ENCODE measurements at places on chromosomes 16 and 17. TPM values are rescaled to one million over a fixed set of nuclear protein-coding genes. Genes with fewer than 3 reads are reported as not detected.

- no peaks in the 10 kb centered on the region for H3K27me3 ChIP-seq
- no peak overlapping the region for H3K27ac ChIP-seq
- DNase-seq, result no peak
Observed at GRCh38 chr17:19546289-19547065, 12.8 kb downstream of the SLC47A1 start.

GRCh38 chr17:49437696-49438435 lies 23.2 kb upstream of the PHB1 start:
- no peak for DNase-seq
- H3K27me3 ChIP-seq, result peaks cover 55% of the 10 kb centered on the region
- H3K4me1 ChIP-seq, result peaks cover 36% of the 10 kb centered on the region
- no peak overlapping the region for H3K27ac ChIP-seq
- H3K36me3 ChIP-seq, result no peaks in the 10 kb centered on the region

- H3K27me3 ChIP-seq, result peaks cover 2% of the 10 kb centered on the region
- H3K4me3 ChIP-seq, result peak overlapping the region; percentile 82
- DNase-seq, result no peak
- H3K4me1 ChIP-seq, result peaks cover 26% of the 10 kb centered on the region
- H3K36me3 ChIP-seq, result peaks cover 3% of the 10 kb centered on the region
Observed at GRCh38 chr17:74873874-74874614, 1.2 kb upstream of the FDXR start.

DNA sequence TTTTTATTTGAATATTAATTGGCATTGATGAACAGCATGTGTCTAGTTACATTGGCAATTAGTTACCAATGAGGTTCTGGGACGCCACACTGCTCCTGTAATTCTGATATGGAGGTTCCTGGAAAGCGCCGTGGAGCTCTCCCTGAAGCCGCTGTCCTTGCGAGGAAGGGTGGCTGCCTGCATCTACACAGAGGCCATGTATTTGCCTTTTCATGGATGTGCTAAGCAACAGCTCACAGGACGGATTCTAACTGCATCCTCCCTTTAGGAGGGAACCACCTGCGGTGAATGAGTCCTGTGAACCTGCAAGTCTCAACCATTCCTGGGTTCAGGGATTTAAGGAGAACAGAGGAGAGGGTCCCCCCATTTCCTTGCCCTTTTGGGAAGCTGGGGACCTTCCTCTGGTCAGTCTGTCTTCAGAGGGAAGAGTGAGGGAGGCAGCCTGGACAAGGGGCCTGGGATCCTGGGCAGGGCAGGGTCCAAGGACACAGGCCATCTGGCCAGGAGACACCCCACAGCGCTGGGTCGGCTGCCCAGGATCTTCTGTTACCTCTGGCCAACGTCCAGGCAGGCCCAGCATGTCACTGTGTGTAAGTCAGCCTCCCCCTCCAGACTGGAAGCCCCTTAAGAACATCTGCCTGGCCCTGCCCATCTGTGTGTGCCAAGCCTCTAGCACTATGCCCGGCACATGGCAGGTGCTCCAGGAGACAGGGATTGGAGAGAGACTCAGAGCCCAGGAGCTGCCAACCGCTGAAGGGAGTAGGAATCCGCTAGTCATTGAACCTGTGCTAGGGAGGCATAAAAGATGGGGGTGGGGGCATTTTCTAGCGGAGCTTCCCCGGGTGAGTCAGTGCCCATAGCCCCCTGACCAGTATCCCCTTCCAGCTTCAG lies 314.1 kb upstream of the TNRC6C start:
- H3K36me3 ChIP-seq, result peaks cover 3% of the 10 kb centered on the region
- peaks cover 49% of the 10 kb centered on the region for H3K27me3 ChIP-seq
- no peak overlapping the region for H3K4me3 ChIP-seq

GRCh38 chr17:55576996-55577586 lies 65.8 kb upstream of the SMIM36 start:
- no peak overlapping the region for H3K27ac ChIP-seq
- no peaks in the 10 kb centered on the region for H3K36me3 ChIP-seq
- H3K27me3 ChIP-seq, result no peaks in the 10 kb centered on the region
- no peak for DNase-seq

DNA sequence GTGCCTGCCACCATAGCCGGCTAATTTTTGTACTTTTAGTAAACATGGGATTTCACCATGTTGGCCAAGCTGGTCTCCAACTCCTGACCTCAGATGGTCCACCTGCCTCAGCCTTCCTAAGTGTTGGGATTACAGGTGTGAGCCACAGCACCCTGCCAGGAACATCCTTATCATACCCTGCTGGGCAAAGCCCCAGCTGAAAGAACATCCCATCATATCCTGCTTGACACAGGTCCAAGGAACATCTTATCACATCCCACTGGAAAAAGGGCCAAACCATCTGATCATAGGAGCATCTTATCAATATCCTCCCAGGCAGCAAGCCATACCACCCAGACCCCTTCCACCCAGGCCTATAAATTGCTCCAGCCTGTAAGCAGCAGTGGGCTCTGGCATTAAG lies 1109.2 kb upstream of the CDH8 start:
- no peaks in the 10 kb centered on the region for H3K4me1 ChIP-seq
- no peak overlapping the region for H3K4me3 ChIP-seq
- DNase-seq, result no peak
- no peaks in the 10 kb centered on the region for H3K27me3 ChIP-seq
- no peaks in the 10 kb centered on the region for H3K36me3 ChIP-seq

GRCh38 chr16:52101246-52101645 lies 445.7 kb downstream of the TOX3 start:
- no peak overlapping the region for H3K27ac ChIP-seq
- DNase-seq, result no peak
- H3K4me3 ChIP-seq, result no peak overlapping the region
- H3K4me1 ChIP-seq, result no peaks in the 10 kb centered on the region
- H3K27me3 ChIP-seq, result peaks cover 11% of the 10 kb centered on the region

- no peak overlapping the region for H3K27ac ChIP-seq
- H3K27me3 ChIP-seq, result no peaks in the 10 kb centered on the region
- no peaks in the 10 kb centered on the region for H3K36me3 ChIP-seq
- DNase-seq, result no peak
- peaks cover 28% of the 10 kb centered on the region for H3K4me1 ChIP-seq
Observed at GRCh38 chr17:27523712-27524111, 67.5 kb downstream of the KSR1 start.

DNA sequence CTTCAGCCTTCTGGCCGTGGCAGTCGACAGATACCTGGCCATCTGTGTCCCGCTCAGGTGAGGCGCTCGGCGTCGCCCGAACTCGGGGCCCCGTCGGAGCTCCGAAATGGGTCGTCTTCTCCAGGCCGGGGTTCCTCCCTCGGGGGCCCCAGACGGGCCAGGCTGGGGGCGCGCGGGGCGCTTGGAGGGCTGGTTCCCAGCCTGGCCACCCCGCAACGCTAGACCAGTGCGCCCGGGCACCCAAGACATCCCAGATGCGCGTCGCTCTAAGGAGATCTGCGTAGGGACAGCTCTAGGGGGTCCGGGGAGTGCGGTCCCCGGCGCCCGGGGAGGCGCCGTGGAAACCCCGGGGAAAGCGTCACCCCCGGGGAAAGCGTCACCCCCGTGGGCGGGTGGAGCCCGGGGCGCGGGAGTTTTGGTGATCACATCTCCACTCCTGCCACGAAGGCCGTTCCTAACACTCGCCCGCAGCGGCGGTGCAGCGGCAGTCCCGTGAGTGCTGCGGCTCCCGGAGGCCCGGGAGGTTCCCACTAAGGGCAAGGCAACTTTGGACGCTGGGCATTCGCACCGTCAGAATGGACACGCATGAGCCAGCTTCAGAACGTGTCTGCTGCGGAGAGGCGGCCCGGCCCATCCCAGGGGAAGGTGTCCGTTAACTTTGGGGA lies 729 bp downstream of the ADORA2B start:
- DNase-seq, result no peak
- H3K4me3 ChIP-seq, result peak overlapping the region; percentile 70
- peaks cover 13% of the 10 kb centered on the region for H3K4me1 ChIP-seq
- H3K27me3 ChIP-seq, result peaks cover 40% of the 10 kb centered on the region
- H3K27ac ChIP-seq, result no peak overlapping the region

DNA sequence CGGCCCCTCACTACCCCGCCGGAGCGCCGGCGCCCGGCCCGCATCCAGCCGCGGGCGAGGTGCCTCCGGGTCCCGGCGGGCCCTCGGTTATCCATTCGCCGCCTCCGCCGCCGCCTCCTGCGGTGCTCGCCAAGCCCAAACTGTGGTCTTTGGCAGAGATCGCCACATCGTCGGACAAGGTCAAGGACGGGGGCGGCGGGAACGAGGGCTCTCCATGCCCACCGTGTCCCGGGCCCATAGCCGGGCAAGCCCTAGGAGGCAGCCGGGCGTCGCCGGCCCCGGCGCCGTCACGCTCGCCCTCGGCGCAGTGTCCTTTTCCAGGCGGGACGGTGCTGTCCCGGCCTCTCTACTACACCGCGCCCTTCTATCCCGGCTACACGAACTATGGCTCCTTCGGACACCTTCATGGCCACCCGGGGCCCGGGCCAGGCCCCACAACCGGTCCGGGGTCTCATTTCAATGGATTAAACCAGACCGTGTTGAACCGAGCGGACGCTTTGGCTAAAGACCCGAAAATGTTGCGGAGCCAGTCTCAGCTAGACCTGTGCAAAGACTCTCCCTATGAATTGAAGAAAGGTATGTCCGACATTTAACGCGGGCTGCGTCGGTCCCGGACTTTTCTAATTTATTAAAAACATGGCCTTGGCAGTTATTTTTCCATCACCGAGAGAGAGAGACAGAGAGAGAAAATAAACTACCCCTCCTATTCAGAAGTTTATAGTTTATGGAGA lies 2.8 kb downstream of the IRX5 start:
- H3K27me3 ChIP-seq, result peaks cover 54% of the 10 kb centered on the region
- peaks cover 58% of the 10 kb centered on the region for H3K4me1 ChIP-seq
- peak overlapping the region; percentile 81 for H3K4me3 ChIP-seq
- peaks cover 10% of the 10 kb centered on the region for H3K36me3 ChIP-seq
- H3K27ac ChIP-seq, result peak overlapping the region; percentile 93

DNA sequence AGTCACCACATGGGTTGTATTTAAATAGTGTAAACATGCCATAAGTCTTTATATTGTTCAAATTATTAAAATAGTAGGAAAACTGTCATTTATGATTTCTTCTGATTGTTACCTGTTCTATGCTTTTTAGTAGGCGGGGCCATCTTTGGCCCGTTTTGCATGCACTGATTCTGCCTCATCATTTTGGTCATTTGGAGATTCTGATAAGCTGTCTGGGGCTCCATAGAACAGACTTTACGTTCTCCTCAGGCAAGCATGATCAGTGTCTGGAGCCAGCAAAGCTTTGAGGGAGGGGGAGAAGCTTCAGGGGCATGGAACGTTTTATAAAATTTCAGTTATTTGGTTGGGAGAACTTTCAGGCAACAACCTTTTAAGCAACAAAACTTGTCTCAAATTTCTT lies 8.8 kb downstream of the NDEL1 start:
- no peak for DNase-seq
- no peaks in the 10 kb centered on the region for H3K4me1 ChIP-seq
- H3K36me3 ChIP-seq, result peaks cover 20% of the 10 kb centered on the region
- H3K4me3 ChIP-seq, result no peak overlapping the region
- no peaks in the 10 kb centered on the region for H3K27me3 ChIP-seq

- no peaks in the 10 kb centered on the region for H3K27me3 ChIP-seq
- peaks cover 9% of the 10 kb centered on the region for H3K4me1 ChIP-seq
- peak overlapping the region; percentile 66 for H3K27ac ChIP-seq
- DNase-seq, result no peak
- peaks cover 42% of the 10 kb centered on the region for H3K36me3 ChIP-seq
Observed at GRCh38 chr16:46790599-46791270, 40.2 kb downstream of the C16orf87 start.

- H3K36me3 ChIP-seq, result peaks cover 10% of the 10 kb centered on the region
- H3K4me1 ChIP-seq, result peaks cover 32% of the 10 kb centered on the region
- H3K27ac ChIP-seq, result no peak overlapping the region
- no peak for DNase-seq
- no peak overlapping the region for H3K4me3 ChIP-seq
Observed at GRCh38 chr16:84141143-84141670, 3.8 kb downstream of the HSDL1 start.

- H3K27me3 ChIP-seq, result peaks cover 36% of the 10 kb centered on the region
- H3K27ac ChIP-seq, result no peak overlapping the region
- DNase-seq, result no peak
- H3K4me3 ChIP-seq, result no peak overlapping the region
- H3K4me1 ChIP-seq, result no peaks in the 10 kb centered on the region
Observed at GRCh38 chr16:55703003-55704001, 47.5 kb downstream of the SLC6A2 start.

DNA sequence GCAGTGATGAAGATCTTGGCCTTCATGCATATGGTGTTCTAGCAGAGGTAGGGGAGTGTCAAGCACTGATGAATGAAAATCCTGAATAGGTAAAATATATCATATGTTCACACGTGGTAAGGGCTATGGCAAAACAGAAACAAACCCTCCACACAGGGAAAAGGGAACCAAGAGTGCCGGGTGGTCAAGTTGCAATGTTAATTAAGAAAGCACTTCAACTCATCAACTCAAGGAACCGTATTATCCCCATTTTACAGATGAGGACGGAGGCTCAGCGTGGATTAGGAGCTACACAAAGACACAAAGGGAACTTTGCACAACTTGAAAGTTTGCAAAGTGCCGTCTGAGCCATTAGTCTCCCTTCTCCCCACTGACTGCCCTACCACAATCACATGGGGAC lies 28.1 kb upstream of the MEOX1 start:
- no peak overlapping the region for H3K27ac ChIP-seq
- DNase-seq, result no peak
- peaks cover 8% of the 10 kb centered on the region for H3K27me3 ChIP-seq

DNA sequence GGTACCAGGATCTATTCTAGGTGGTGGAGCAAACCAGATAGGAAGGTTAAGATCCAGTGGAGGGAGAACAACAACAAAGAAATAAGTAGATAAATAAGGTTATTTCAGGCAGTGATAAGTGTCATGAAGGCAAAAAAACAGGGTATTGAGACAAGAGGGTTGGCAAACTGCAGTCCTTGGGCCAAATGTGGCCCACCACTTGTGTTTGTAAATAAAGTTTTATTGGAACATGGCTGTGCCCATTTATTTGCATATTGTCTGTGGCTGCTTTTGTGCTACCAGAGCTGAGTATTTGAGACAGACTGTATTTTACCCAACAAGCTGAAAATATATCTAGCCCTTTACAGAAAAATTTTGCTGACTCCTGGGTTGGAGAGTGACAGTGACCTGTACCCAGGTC lies 361.3 kb downstream of the XYLT1 start:
- no peaks in the 10 kb centered on the region for H3K27me3 ChIP-seq
- no peak overlapping the region for H3K27ac ChIP-seq
- H3K4me3 ChIP-seq, result no peak overlapping the region
- peaks cover 5% of the 10 kb centered on the region for H3K4me1 ChIP-seq

DNA sequence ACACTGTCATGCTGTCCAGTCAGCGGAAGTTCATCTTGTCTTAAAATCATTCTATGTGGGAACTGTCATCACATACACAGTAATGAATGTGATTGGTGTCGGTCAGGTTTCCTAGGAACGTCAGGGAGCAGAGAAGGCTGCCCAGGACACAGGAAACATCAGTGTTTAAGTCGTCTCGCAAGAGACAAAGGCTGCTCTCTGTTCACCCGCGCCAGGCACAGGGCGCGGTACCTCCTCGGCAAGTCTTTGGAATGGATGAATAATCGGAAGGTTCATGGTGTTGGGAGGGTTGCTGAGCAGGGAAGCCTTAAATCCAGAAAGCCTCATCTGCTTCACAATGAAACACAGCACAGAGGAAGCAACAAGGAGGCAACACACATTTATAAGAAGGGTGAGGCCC lies 148.2 kb downstream of the CPPED1 start:
- H3K4me3 ChIP-seq, result no peak overlapping the region
- H3K27ac ChIP-seq, result no peak overlapping the region
- peaks cover 1% of the 10 kb centered on the region for H3K36me3 ChIP-seq
- peaks cover 3% of the 10 kb centered on the region for H3K27me3 ChIP-seq
- no peak for DNase-seq

HBA1 gene
- not detected for total RNA-seq

BCL6B gene
- not detected for total RNA-seq

KRT40 gene
- 0.16 TPM for total RNA-seq
